Right renal cortex interstitium (tissue), 3 donors: ENCODE measurements at places on chromosomes 3 and 15. TPM values are rescaled to one million over a fixed set of nuclear protein-coding genes. Genes with fewer than 3 reads are reported as not detected.

DNA sequence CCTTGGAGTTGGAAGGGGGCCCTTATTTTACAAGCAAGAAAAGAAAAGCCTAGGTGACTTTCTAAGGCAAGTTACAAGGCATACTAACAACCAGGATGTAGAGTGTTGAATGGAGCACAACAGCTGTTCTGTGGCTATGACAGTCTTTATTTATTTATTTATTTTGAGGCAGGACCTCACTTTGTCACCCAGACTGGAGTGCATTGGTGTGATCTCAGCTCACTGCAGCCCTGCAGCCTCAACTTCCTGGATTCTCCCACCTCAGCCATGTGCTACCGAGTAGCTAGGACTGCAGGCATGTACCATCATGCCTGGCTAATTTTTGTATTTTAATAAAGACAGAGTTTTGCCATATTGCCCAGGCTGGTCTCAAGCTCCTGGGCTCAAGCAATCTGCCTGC is 973.4 kb downstream of the ROBO1 start:
- no peak for DNase-seq

- DNase-seq, result no peak
Measured at GRCh38 chr15:92079047-92079446, 225.5 kb downstream of the SLCO3A1 start.

HLTF gene
- 46.2 TPM for polyA plus RNA-seq

SPINK8 gene
- not detected for polyA plus RNA-seq

FGF7 gene
- polyA plus RNA-seq, result 15.3 TPM

GPR62 gene
- 0.37 TPM for polyA plus RNA-seq
